Hepatocyte (in vitro differentiated cells): ENCODE measurements at places on chromosomes 1 and 21. TPM values are rescaled to one million over a fixed set of nuclear protein-coding genes. Genes with fewer than 3 reads are reported as not detected.

The ADAMTS1 gene
- 136 and 144 TPM in 2 replicates for polyA plus RNA-seq

The MPL gene
- polyA plus RNA-seq: 0.16 and 0.54 TPM in 2 replicates

The ALX3 gene
- 0.36 and 0.92 TPM in 2 replicates for polyA plus RNA-seq

The LCE3E gene
- polyA plus RNA-seq: not detected in 2 replicates

The ASCL5 gene
- polyA plus RNA-seq: not detected in 2 replicates

DNA sequence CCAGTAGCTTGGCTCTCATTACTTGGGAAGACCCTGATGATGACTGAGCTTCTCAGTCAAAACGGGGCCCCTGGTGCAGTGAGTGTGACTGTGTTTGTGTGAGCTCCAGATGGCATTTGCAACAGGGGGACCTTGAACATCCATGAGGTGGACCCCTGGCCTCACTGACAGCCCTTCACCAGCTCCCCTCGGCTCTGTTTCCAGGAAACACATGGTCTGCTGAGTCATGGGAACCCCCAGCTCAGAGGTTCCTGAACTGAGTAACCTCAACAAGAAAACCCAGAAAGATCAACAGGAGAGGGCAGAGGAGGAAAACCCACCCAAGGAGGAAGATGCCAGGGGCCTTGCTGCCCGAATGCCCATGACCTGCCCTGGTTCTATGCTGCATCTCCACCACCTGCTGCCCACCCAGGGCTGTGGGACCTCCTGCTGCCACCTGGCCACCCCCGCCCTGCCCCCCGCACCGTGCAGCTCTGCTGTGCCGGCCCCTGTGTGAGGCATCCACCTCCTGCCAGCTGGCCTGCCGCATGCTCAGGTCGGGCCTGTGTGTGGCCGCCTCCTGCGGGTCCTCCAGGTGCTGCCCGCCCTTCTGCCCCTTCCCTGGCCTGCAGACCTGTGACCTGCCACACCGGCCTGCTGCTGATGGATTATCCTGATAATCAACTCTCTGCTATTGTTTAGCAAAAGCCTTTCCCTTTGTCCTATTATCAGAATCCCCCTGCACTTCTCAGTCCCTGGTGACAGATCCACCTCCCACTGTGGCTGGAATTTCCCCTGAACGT is 4.2 kb upstream of the KRTAP12-1 start:
- DNase-seq: no peak

DNA sequence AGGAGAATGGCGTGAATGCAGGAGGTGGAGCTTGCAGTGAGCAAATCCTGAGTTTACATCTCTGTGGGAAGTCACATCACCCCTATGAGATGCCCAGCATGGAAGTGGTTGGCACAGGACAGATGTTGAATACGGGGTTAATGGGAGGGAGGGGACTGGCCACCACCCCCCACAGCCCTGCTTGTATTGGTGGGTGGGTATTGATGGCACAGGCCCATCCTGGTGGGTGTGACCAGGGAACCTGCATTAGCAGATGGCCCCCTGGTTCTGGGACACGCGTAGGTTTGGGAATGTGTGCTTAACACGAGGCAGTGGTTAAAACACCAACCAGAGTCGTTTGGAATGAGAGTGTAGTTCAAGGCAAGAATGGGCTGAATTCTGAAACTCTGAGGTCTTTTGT is 117.9 kb downstream of the PRDM2 start:
- DNase-seq: no peak

GRCh38 chr1:150109586-150109985 is 40.1 kb upstream of the PLEKHO1 start:
- no peak for DNase-seq

DNA sequence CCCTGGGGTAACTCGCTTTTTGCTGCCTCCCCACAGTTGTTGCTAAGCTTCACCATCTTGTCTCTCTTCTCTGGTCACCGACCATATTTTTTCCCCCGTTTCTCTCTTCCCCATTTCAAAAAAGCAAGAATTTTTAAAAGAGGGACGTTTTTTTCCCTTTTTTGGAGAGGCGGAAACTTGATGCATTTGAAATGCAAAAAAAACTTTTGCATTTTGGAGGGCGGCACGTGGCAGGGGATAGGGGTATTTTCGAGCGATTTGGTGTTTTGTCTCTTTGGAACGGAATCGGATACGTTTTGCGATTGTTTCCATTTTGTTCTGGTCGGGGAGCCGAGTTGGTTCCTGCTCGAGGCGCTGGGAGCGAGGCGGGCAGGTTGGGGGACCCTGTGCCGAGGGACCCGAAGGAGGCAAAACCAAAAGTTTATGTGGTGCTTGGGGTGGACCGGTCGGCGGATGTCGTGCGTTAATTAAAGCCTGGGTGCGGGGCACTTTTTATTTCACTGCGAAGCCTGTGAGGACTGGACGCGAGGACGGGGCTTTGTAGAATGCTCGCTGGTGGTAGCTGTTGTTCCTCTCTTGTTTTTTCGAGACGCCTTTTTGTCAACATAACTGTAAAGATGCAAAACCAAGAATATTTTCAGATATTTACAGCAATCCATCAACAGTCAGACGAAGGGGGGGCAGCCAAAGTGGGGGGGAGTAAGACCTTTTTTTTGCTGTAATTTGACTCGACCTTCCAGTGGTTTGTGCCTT is 884 bp downstream of the H3-3A start:
- peak; percentile 57 for DNase-seq

GRCh38 chr1:86706018-86706635 is 1.8 kb downstream of the SH3GLB1 start:
- no peak for DNase-seq

DNA sequence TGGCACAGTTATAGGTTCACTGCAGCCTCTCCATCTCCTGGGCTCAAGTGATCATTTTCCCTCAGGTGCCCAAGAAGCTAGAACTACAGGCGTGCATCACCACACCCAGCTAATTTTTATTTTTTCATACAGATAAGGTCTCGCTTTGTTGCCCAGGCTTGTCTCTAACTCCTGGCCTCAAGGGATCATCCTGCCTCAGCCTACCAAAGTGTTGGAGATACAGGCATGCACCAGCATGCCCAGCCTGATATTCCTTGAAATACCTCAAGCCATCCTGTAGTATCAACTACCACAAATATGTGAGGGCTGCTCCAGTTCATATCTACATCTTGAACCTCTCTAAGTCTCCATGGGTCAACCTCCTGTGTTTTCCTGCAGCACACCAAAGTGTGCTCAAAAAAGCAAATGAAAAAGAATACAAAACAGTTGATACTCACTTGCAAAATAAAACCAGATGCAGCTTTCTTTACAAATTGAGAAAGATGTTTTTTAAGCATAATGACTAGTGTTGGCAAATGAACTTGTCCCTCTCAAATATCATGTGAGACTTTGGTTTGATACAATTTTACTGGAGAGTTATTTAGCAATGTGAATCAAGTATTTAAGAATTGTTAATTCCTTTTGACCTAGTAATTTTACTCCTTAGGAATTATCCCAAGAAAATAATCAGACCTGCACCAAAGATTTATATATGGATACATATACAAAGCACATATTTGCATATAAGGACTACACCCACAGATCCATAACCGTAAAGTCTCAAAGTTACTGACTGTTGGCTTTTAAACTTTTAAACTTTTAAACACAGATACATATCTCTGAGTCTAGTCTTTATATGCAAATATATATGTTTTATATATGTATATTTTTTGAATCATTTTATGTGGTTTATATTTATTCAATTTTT is 197.7 kb downstream of the NRIP1 start:
- DNase-seq: no peak

GRCh38 chr1:219626865-219627264 is 14.0 kb upstream of the ZC3H11B start:
- DNase-seq: no peak

- DNase-seq: peak; percentile 13
These were observed 994 bp downstream of the RO60 start for GRCh38 chr1:193060406-193060805.

DNA sequence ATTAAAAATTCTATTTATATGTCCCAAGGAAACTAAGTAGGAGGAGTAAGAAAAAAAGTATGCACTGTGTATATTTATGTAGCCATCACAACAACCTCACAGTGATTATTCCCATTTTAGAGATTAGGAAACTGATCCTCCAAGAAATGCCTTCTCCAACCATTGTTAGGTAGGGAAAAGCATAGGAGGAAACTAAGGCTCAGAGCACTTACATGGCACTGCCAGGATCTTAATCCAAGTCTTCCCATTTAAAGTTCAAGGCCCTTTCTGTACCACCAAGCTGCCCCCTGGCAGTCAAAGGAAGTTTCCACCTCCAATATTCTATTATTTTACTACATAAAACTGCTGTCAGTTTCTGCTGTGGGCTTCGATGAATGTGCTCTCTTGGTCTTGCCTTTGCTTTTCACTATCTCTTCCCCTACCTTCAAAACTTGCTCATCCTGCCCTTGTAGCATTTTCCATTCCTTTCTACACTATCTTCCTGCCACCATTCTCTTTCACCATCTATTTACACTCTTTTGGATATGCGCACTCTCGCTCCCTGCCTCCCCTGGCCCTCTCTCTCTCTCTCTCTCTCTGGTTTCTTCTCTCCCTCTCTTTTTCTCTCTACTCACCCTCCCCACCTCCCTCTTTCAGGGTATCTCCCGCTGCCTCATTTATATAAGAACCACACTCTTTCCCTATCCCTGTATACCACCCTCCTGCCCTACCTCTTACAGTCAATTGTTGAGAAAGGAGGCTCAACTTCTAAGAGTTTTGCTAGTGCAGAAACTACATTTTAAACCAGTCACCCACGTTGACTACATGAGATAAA is 34.0 kb downstream of the PUM1 start:
- no peak for DNase-seq
